Glutamatergic neuron (in vitro differentiated cells): ENCODE measurements at places on chromosomes 11 and 22.
A peak's percentile ranks its signal among the peaks of the same experiment; 100 is the strongest.

GRCh38 chr11:12292766-12293165 is 84.6 kb upstream of the PARVA start:
- DNase-seq = no peak

- DNase-seq = no peak
Measured at GRCh38 chr11:13449522-13449921, 13.5 kb downstream of the BTBD10 start.

DNA sequence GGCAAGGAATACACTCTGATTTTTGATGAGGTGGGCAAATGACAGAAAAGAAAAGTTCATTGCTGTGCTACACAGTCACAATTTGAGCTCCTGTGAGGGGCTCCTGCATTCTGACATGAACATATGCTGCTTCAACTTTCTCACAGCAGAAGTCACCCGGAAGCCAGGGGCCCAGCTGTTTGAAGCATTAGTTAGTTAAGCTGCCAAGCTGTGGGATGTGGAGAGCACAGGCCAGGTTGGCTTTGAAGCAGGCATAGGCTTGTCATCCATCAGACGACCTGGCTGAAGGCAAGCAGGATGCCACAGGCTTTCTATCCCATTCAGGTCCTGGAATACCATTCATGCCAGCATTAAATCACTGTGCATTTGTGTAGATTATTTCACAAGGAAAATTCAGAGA is 63.1 kb downstream of the MTNR1B start:
- DNase-seq = no peak

- peak; percentile 13 for DNase-seq
Measured at GRCh38 chr11:1222491-1223345, at the start of gene MUC5B. MUC5B (plus strand) TSS chr11:1223066; CDS start chr11:1223124, 58 bp downstream.

GRCh38 chr11:35418282-35419183 is 825 bp downstream of the SLC1A2 start:
- DNase-seq = peak; percentile 70

DNA sequence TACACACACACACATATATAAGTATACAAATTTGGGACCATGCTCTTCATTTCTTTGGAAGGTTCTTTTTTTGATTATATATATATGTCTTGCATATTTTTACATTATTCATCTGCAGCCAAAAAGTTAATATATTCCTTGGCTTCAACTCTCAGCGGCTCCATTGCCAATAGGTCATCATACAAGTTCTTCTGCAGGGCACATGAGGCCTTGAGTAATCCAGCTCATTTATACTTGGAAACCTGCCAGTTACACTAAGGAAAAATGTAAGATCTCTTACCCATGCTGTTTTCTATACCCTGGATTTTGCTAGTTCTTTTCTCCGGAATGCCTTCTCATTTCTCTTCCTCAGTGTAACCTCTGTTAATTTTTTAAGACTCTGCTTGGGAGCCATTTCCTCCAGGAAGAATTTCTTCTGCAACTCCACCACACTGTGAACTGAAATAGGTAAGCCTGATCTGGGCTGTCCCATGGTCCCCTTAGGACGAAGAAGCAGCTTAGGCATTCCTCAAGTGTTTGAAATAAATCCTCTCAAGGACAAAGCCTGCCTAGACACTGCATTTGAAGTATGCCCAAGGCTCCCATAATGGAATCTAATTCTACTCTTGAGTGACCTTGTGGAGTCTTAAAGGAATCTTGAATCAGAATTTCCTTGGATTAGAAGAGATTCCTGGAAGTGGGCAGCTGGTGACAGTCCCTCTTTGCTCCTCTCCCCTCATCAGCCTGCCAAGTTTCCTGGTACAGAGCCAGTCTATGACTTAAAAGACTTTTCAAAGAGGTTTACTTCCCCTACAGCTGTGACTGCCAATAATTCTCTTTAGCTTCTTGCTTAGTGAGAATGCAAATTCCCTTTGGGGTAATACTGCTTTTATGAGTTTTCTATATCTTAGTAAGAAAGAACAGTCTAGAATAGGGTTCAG is 182.8 kb downstream of the C11orf87 start:
- DNase-seq = no peak

- DNase-seq = no peak
Measured at GRCh38 chr11:59800390-59801025, 10.1 kb downstream of the MRPL16 start.

DNA sequence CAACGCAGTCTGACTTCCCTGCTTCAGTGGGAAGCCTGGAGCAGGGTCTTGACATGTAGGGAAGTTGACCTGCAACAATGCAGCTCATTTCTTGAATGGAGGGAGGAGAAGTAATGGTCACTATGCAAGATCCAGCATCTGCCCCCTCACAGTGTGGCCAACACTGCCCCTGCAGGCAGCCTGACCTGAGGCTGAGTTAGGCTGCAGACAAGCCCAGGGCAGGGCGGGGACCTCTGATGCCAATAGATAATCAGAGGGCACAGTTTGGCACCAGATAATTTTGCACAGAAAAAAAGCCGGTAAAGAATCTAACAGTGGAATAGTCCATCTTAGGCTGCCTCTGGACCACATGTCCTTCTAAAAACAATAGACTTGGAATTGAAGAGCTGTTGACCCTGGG is 182.3 kb downstream of the DSCAML1 start:
- no peak for DNase-seq

- DNase-seq = peak; percentile 41
Measured at GRCh38 chr11:19723572-19724342, 11.1 kb downstream of the NAV2 start.

- no peak for DNase-seq
Measured at GRCh38 chr22:45942787-45943493, 34.0 kb downstream of the WNT7B start.

DNA sequence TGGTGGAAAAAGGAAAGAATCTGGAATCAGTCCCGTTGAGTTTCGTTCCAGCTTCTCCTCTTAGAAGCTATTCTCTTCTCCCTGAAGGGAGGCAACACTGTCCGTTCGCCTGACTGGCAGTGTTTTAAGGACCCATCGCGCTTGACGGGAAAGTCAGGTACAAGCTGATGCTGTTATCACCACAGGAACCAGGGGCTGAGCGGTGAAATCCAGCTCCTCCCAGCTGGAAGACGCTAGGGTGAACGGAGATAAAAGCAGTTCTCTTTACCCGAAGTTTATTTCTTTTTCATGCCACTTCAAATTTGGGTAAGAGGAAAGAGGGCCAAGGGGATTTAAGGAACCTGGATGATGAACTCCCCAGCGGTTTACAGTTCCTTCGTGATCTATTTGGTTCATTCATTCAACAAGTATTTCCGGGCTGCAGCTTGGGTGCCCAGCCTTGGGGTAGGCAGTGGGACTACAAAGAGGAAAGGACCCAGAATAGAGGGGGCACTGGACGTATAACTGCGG is 551 bp upstream of the DEUP1 start:
- peak; percentile 23 for DNase-seq

DNA sequence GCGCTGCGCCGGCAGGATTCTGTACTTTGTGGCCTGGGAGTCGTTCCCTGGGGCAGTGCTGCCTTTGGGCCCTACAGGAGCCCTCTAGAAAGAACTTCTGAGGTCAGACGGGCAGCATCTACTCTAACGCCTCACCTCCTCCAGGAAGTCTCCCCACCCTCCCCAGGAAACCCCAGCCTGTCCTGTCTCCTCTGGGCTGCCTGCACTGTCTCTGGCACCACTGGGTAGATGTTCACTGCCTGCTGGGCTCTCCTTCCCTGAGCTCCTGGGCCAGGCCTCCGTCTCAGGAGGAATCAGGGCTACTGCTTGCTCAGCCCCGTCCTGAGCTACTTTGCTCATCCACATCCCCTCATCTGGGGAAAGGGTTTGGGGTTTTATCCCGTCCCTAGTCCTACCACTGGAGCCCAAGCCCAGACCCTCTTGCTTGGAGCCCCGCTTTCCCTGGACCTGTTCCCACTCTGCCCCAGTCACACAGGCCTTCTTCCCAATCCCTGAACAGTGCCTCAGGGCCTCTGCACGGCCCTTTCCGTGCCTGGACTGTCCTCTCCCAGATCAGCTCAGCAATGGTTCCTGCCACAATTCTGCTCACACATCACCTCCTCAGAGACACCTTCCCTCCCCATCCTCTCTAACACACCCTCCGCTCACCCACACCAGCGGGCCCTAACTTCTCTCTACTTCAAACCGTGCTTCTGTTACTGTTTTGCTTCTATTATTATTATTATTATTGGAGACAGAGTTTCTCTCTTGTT is 11.3 kb upstream of the TREH start:
- no peak for DNase-seq

DNA sequence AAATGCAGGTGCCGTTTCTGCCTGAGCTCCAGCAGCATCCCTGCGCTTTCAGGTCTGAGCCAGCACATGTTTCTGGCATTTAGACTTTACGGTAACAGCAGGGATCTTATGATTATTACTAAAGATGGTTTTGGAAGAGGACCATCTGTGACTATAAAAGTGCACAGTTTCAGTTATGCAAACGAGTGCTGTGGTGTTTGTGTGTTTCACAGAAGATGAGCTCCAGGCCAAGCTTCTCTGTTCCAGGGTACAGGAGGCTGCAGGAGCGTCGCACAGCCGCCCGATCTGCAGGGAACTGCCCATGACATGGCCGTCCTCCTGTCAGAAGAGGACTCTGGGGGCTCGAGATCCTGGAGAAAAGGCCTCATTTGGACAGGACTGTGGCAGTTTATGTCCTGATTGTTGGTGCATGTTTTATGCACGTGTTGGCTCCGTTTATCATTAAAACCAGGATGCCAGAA is 297.3 kb downstream of the TBC1D22A start:
- DNase-seq = no peak

DNA sequence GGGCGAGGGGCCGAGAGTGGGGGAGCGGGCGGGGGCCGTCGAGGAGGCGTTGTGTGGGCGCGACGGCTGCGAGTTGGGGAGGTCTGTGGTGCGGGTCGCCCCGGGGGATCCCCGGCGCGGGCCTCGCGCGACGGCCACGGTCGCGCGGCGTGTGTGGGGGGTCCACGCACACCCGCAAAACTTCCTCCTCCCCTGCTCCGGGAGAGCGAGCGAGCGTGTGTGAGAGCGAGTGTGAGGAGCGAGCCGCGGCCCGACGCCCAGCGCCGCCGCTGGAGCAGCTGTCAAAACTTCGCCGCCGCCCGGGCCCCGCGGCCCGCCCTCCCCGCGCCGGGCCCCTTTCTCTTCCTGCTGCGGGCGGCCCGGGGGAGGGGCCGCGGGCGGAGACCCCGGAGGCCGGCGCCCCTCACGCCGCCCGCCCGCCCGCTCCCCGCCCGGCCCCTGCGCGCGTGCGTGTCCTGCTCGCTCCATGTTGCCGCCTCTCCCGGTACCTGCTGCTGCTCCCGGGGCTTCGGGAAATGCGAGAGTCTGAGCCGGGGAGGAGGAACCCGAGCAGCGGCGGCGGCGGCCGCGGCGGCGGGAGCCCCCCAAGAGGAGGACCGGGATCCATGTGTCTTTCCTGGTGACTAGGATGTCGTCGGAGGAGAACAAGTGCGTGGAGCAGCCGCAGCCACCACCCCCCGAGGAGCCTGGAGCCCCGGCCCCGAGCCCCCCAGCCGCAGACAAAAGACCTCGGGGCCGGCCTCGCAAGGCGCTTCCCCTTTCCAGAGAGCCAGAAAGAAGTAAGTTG is 9.0 kb upstream of the CCT8L2 start:
- DNase-seq = peak; percentile 41

DNA sequence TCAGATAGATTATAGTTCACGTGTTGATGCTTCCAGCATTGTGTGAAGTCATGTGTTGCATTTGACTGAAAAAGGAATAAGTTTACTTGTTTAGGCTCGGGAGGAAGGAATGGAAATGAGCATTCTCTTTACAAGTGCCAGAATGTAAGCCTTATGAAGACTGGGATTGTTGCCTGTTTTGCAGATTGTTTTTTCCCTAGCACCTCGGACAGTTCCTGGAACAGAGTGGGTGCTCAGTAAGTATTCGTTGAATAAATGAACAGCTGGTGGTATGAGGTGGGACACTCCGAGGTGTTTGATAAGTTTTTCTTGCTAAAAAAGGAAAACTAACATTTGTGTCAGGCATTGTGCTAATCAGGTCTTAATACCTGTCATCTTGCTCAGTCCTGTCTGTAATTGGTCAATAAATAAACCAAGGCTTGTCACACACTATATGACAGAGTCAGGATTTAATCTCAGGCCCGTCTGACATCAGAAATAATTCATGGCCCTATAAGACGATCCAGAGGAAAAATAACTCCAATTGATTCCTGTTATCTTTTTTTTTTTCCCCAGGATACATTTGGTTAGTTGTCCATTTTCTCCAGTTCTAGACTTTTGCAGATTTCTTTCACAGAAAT is 304.7 kb downstream of the NELL1 start:
- no peak for DNase-seq

DNA sequence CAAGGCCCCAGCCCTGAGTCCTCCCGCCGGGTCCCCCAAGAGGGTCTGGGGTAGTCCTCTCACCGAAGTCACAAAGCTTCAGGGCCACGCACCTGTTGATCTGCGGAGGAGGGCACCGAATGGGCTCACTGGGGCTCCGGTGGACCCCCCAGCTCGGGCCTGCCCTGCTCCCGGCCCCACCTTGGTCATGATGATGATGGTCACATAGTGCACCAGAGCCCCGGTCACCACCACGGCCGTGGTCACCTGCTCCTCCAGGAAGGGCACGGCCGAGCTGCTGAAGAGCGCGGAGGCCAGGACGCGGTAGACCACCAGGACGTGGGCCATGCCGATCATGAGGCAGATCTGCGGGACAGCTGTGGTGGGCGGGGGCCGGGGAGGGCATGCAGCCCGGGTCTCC is 13.5 kb upstream of the SIGIRR start:
- no peak for DNase-seq

- no peak for DNase-seq
Measured at GRCh38 chr11:13152264-13152663, 125.3 kb upstream of the BMAL1 start.

GRCh38 chr11:64358907-64359711 is at the start of gene RPS6KA4:
RPS6KA4 (plus strand) TSS chr11:64359162; CDS start chr11:64359236, 74 bp downstream.
- DNase-seq = no peak

GRCh38 chr22:46162285-46162684 is 12.0 kb downstream of the PPARA start:
- DNase-seq = no peak

- no peak for DNase-seq
Measured at GRCh38 chr11:103894034-103894433, 142.4 kb upstream of the DDI1 start.

- no peak for DNase-seq
Measured at GRCh38 chr11:117248341-117248740, 15.9 kb downstream of the RNF214 start.

DNA sequence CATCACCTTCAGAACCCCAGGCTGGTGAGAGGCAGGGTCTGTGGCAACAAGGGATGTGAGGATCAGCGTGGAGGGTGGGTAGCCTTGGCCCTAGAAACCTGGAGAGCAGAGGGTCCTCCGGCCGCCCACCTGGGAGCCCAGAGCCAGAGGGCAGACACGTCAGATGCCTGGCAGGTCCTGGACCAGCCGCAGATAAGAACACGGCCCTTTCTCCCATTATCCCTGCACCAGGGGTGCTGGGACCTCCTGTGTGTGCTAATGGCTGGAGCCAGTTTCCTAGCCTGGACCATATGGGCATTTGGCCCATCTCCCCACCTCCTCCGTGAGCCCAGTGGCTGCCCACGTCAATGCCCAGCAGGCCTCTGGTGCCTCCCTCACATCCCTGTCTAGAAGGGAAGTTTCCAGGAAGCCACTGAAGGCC is 88.4 kb downstream of the MORC2 start:
- DNase-seq = no peak

DNA sequence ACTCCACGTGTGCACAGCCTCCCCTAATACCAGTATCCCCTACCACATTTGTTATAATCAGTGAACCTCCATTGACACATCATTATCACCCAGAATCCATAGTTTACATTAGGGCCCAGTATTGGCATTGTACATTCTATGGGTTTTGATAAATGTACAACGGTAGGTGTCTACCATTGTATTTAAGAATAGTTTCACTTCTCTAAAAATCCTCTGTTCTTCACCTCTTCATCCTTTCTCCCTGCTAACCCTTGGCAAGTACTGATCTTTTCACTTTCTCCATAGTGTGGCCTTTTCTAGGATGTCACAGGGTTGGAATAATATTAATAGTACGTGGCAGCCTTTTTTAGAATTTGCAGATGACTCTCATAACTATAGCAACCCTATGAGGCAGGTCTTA is 353.8 kb downstream of the DDX10 start:
- no peak for DNase-seq
